ENCODE measurements at places on chromosomes 6 and 20.

DNA sequence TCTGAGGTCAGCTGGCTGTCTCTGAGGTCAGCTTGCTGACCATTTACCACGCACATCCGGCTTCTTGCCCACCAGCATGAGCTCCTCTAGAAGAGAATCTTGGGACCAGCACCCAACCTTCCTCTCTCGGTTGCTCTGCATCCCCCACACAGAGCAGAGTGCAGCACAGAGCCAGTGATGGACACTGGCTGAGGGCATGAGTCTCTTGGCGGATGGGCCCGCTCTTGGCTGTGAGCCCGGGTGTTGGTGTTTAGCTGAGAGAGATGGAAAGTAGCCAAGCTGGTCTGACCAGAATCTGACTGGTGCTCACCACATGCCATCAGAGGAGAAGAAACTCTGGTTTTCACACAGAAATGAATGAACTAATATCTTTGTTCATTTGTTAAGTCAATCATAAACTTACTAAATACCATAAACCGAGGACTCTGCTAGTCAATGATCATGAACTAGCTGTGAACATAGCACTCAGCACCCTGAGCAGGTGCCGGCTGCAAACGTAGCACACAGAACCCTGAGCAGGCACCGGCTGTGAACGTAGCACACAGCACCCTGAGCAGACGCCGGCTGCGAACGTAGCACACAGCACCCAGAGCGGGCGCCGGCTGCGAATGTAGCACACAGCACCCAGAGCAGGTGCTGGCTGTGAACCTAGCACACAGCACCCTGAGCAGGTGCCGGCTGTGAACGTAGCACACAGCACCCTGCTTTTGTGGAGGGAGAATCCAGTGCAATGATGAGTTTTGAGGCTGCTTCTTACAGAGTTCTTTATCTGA, 10.4 kb upstream of the THBS2 start:
- DNase-seq = no peak

DNA sequence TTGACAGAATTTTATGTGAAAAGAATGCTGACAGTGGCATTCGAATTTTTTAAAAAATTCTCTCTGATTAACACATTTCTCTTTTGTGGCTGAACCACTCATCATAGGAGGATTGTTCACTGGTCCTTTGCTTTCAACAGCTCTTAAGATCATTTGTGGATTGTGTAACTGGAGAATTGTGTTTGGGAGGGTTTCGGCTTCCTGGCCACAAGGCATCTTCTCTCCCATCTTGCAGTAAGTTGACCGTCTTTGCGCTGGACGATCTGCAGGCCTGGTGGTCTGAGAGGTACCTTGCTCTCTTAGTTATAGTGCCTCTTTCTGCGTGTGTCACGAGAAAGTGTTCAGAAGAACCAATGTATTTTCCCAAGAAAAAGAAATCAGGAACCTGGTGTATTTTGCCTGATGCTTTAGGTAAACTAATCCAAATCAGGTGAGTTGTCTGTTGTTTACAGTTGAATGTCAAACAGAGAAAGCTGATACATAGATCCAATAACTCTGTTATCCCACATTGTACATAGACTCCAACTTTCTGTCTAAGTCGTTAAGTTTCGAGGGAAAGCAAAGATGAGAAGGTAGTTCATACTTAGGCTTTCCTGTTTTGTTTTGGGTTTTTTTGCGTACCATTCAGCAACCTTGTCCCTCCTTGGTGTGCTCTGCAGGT, 14.8 kb upstream of the EXOC2 start:
- no peak for DNase-seq

DNA sequence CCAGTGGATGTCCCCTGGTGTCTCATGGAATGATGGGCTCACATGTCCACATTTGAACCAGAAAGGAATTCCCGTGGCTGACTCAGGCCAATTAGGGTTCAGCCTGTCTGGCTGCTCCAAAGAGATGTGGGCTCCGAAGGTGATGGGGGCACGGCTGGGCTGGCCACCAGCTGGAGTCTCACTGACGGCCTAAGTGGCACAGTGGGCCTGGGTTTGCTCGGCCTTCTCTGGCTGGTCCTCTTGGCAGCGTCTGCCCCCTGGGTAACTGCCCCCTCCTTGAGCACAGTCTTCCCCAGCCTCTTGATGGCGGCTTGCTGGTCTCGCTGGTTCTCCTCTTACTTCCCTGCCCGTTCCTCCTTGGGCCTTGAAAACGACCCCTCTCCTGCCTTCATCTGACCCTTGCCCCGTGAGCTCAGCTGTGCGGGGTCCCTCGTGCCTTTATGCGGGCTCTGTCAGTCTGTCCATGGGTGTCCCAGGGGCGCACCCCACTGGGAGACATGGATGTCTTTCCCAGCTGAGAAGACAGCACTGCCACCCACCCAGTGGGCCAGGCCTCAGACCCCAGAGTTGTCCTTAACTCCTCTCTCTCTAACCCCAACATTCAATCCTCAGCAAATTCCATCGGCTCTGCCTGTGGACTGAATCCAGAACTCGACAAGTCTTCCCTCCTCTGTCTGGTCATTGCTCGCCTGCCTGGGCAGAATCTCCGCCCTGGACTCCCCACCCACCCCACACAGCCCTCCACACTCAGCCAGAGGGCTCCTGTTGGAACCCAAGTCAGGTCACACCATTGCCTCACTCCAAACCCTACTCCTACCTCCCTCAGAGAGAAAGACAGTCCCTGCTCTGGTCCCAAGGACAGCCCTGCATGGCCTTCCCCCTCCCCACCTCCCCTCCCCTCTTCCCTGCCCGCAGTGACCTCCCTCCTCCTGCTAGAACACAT, 78.7 kb downstream of the CEBPB start:
- DNase-seq = no peak

DNA sequence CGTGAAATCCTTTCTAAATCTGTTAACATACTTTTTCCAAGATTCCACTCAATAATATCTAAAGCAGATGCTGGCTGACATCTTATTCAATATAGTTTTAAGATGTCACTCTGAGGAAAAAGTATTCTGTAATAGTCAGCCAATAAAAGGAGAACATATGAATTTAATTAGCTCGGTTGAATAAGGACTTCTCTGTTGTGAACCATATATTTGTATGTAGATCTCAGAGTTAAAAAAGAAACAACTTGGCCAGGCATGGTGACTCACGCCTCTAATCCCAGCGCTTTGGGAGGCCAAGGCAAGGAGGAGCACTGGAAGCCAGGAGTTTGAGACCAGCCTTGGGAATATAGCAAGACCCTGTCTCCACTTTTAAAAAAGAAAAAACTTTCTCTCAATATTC, 7.4 kb upstream of the CD24 start:
- DNase-seq = no peak

DNA sequence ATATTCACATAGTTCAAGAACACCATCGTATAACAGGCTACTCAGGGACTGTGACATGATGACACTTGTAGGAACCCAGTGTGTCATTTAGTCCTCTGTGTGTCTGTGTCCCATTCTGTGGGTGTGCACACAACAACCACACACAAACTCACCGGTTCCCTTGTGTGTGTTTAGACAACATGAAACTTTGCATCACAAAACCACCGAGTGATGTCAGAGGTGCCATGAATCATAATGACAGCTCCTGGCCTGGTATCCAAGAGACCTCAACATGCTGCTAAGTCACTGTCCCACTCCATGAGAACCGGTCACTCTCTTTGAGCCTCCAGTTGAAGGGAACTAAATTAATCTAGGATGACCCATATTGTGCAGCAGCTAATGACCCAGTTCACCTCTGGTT, 421.3 kb downstream of the PREX1 start:
- no peak for DNase-seq

DNA sequence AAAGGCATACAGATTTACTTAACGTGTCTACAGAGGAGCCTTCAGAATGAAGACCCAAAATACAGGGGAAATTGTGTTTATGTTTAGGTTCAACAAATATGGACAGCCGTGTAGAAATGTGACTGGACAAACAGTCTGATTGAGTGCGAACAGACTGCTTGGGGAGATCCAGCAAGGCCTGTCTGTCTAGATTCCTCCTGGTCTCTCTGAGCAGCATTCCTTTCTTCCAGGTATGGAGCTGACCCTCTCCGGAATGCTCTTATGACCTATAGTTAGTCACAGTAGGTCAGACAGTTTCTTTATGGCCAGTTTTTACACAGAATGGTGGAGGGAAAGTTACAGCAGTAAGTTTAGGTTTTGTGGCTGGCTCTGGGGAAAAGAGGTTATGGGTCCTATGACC, 9.0 kb downstream of the RIN2 start:
- DNase-seq = no peak

DNA sequence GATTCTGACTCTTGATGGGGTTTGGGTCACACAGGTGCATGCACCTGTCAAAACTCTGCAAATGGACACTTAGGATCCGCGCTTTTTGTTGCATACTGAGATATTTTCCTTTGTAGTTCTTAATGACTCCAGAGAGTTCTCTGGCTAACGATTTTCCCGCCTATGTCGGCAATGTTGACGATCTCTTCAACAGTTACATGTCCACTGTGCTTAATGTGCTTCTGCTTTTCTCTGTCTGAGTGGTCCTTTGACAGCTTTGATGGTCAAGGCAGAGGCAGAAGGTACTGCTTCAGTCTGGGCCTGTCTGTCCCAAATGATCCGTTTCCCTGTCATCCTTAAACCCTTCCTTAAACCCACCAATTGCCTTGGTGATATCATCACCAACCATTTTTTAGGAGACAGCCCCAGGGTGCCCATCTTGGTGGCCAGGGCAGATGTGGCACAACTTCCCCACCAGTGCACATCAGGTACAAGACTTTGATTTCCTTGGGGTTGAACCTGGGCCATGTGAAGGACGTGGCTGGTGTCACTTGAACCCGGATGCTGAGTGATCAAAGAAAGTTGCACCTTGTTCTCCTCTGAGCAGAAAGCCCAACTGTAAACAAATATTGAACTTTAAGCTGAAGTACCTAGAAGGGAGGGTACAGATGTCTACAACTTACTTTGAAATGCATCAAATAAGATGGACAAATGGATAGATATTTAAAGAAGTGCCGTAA, 10.7 kb upstream of the BPIFB1 start:
- no peak for DNase-seq

GRCh38 chr20:34669094-34669493, 7.8 kb downstream of the PIGU start:
- DNase-seq = no peak

DNA sequence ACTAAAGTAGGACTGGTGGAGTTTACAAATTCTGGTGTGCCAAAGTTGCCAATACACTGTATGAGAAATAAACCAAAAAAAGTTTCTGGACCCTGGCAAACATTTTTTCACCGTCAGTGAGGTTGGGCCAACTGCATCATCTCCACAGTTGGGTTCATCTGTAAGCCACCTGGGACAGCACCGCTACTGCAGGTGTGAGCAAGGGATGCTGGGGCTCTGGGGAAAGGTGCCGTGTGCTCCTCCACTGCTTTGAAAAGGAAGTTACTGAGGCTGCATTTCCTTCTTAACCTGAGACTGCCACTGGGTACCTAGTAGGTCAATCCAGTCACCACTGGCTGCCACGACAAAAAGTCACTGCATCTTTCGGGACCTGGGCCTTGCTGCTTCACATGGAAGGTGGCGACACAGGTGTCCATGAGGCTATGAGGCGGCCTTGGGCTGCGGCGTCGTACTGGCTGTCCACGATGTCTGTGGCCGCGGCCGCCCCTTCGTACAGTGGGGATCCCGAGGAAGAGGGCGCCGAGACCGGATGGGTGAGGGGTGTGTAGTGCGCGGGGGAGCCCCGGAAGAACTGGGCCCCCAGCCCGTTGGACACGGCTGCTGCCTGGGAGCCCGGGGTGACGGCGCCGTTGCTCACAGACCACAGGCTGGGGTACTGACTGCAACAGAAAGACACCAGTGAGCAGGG, 9.6 kb downstream of the TBXT start:
- DNase-seq = no peak

GRCh38 chr6:22110061-22110460, 186.8 kb downstream of the PRL start:
- DNase-seq = no peak

DNA sequence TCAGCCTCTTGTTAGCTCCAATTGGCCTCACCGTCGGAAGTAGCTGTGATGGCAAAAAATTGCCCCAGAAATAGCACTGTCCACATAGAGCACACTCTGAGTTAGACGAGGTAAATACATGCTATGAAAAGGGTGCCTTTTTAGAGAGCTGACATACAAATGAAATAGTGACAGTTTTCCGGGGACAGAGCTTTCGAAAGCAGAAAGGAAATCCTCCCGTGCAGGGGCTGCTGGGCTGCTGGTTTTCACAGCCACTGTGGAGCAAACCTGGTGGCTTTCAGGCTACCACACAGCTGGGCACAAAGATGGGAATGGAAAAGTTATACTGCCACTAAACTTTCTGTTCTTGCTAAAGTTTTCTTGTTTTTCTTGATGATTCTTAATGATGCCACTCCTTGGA, 8.3 kb downstream of the SLPI start:
- no peak for DNase-seq

DNA sequence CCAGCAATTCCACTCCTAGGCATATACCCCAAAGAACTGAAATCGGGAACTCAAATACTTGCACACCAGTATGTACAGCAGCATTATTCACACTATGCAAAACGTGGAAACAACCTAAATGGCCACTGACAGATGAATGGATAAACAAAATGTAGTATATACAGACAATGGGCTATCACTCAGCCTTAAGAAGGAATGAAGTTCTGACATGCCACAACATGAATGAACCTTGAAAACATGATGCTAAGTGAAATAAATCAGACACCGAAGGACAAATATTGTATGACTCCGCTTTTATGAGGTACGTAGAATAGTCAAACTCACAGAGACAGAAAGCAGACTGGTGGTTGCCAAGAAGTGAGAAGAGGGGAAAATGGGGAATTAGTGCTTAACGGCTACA, 59.1 kb upstream of the CCN6 start:
- no peak for DNase-seq

DNA sequence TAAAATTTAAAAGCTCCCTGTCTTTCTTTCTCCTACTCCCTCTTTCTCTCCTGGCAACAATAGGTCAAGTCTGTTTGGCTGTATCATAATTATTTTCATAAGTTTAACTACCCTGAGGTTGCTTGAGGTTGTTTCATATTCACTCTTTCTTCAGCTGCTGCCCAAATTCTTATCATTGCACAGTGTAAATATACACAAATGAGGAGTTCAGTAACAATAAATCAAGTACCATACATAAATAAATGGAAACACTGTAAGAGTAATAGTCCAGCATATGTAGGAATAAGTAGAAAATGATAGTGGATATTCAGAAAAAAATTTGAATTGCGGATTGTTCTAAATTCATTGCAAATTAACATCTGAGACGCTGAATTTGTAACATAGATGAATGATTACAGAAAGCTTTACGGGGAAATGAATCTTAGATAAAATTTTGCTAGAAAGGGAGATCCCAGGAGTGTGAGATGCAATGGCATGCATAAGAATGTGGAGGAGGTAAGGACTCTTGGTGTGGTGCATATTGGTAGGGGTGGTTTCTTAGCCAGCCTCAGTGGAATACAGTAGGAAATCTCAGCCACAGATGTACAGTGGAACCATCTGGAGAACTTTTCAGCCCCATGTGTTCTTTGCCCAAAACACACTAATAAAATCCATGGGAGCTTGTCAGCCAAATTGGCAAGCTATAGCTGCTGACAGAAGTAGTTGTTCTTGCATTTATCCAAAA, 480.7 kb downstream of the HTR1B start:
- DNase-seq = no peak

GRCh38 chr6:166615059-166615770, 11.8 kb downstream of the RPS6KA2 start:
- DNase-seq = no peak

Measured in stimulated activated CD8-positive, alpha-beta memory T cell treated with anti-CD3 and anti-CD28 coated beads, Interleukin-4, amount 100 ng/mL, for 4 hours (primary cell).